ENCODE measurements at places on chromosomes 16 and 17.
A peak's percentile ranks its signal among the peaks of the same experiment; 100 is the strongest.

DNA sequence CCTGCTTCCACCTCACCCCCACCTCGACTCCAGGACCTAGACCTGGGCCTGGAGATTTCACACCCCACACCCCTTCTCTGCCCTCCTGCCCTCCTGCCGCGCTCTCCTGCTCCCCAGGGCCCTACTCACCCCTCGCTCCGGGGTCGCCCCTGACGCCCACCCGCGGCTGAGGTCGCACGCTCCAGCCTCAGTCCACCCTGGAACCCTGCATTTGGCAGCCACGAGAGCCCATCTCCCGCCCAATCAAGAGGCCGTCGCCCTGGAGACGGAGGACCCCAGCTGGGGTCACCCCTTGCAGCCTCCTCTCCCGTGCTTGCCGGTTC is 16.1 kb downstream of the TLE7 start:
- DNase-seq: no peak

- no peak for DNase-seq
Measured at GRCh38 chr17:55510986-55511721, at the start of gene SMIM36. Gene SMIM36, minus strand, starts transcription at chr17:55511452.

DNA sequence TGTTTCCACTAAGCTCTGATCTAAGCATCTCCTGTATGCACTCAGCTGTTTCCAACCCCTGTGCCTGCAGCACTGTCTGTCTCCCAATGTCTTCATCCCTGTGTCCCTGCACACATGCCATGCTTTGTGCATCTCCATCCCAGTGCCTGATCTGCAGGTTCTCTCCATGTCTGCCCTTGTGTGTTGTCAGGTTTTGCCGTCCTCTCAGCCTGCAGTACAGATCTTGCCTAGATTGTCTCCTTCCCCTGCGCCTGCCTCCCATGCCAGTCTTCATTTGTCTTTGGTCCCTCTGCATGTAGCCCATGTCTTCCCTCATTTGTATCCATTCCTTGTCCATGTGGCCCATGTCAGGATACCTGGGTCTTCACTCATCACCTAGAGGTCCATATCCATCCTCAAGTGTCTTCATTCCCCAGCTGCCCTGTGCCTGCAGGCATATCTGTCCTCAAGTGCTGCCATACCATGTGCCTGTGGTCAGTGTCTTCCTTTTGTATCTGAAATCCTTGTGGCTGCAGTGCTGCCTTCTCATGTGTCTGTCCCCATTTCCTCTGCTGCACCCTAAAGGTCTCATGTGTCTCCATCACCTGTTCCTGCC is 71.5 kb downstream of the TNFRSF13B start:
- no peak for DNase-seq

DNA sequence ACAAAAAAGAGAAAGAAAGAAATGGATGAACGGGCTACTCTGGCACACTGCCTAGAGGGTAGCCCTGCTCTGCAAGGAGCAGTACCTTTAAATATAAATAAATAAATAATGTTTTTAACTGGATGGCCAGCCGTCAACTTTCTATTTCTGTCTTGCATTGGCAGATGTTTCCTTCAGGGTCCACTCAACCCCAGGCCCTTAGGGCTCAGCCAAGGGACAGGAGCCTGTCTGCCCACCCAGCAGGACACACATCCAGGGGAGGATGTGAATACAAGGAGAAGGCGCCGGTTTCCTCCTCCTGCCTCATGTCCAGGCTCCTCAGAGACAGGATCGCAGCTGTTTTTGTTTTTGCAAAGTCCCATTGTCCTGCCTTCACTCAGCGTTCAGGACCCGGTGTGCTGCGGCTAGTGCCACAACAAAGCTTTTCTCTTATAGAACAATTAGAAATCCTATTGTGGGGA is 22.6 kb downstream of the TTYH2 start:
- no peak for DNase-seq

DNA sequence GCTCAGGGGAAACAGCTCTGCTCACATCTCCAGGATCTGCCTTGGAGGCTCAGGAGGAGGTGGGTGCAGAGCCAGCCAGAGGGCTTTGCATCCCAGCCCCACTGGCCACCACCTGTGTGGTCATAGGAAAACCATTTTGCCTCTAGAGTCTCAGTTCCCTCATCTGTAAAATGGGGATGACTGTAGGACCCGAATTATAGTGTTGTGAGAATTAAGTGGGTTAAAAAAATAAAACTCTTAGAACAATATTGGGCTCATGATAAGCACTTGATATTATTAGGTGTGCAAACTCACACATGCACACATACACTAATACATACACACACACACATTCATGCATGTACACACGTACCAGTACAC is 19.4 kb upstream of the JPH3 start:
- no peak for DNase-seq

- DNase-seq: no peak
Measured at GRCh38 chr16:74296104-74296431, 546 bp upstream of the PSMD7 start.

DNA sequence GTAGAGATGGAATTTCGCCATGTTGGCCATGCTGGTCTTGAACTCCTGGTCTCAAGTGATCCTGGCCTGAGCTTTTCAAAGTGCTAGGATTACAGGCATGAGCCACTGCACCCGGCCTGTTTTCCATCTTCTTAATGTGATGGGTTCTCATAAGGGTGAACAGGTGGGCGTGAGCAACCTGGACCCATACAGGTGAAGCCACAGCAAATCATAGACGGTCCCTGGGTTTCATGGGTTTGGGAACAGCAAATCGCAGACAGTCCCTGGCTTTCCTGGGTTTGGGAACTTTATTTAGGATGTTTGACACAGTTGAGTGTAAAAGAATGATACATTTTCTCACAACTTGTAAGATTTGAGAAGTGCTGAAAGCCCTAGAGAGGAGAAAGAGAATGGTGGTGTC is 12.9 kb upstream of the MEIOB start:
- DNase-seq: no peak

DNA sequence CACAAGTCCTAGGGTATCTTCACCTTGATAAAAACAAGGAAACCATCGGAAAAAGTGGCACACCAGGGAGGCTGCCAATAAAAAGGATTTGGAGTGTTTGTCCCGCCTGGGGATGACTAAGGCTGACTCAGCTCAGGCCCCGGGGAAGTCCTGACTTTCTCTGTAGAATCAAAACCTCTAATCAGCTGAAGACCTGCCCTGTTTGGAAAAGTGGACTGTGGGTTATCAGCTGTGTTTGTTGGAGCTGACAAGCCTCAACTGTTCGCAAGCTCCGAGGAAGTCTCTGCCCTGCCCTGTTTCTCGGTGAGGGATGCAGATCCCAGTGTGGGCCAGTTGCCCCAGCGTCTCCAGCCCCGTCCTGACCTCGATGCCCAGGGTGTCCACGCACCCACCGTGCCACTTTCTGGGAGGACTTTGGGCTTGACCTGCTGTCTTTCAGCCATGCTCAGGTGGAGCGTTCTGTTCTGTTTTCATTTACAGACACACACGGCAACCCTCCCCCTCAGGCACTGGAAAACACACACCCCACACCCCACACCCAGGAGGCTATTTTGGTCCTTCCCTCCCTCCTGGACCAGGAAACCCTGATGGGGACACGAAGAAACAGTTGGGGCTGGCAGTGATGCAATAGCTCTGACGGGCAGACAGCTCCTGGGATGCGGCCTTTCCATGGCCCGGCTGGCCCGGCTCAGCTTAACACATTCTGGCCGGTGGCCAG is 27.6 kb upstream of the PITPNA start:
- no peak for DNase-seq

DNA sequence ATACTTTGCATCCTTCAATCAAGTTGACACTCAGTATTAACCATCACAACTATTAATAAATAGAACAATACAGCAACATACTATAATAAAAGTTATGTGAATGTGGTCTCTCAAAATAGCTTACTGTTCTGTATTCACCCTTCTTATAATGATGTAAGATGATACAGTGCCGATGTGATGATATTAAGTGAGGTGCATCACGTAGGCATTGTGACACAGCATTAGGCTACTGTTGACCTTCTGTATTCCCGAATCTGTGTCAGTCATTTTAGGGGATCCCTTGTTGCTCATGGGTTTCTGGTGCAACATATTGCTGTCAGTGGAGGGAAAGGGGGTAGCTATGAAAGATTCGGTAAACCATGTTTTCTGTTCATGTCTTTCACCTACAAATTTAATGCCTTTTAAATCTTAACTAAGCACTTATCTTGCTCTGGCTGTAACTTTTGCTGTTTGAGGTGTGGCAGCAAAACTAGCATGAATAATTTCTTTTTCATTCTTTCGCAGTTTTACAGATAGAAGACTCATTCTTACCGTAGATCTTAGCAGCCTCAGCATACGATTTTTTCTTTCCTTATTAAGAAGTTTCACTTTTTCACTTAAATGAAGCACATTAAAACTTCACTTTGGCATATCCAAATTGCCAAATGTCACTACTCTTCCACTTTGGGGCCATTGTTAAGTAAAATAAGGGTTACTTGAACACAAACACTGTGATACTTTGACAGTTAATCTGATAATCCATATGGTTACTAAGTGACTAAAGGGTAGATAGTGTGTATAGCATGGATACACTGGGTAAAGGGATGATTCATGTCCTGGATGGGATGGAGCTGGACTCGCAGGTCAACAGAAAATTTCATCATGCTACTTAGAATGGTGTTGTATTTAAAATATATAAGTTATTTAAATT is 29.6 kb downstream of the NFAT5 start:
- no peak for DNase-seq

DNA sequence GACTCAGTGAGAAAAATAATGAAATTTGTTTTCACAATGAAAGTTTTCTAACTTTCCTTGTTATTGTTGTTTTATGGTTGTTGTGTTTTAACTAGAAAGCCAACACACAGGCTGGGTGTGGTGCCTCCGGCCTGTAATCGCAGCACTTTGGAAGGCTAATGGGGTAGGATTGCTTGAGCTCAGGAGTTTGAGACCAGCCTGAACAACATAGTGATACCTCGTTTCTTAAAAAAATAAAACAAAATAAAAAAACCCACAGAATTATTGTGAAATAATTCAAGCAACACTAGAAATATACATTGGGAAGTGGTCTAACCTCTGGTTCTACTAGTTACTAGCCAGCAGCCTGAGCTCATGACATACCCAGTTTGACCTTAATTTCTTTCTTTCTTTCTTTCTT is 630 bp downstream of the MILR1 start:
- no peak for DNase-seq

- no peak for DNase-seq
Measured at GRCh38 chr17:80471922-80472321, 4.5 kb downstream of the NPTX1 start.

DNA sequence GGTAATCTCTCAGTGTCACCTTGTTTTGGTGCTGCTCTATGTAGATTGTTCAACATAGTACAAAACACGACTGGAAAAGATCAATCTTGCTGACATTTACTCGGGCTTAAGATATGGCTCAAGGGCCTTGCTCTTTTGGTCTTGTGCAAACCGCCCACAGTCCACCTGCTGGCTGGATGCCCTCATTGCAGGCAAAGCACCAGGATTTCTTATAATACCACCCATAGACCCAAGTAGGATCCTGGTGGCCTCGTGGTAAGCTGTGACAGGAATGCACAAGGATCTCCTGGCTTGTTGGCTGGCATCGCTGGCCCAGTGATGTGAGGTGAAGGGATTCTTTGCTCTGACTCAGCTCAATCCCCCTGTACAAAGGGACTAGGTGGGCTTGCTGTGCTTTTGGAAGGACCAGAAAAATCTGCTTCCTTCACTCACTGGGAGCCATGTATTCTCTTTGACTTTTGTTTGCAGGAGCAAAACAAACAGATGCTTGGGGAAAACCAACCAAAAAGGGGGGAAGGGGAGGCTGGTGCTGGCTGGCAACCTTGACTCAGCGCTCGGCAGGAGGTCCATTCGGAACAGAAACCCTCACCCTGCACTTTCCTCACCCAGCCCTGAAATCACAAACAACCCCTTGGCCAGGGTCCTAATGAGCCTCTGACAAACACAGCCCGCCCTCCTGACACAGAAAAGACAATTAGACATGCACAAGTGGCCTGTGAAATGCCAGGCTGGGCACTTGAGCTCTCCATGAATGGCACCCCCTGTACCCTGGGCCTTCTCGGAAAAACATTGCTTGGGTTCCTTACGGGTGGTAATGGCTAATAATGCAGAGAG is 36.6 kb upstream of the MED9 start:
- peak; percentile 85 for DNase-seq
